Muscle of leg (tissue), 16 donors: ENCODE measurements at places on chromosomes 3 and 15. TPM values are rescaled to one million over a fixed set of nuclear protein-coding genes. Genes with fewer than 3 reads are reported as not detected.

- DNase-seq = no peak
These were observed 33.0 kb upstream of the PLSCR4 start for GRCh38 chr3:146283781-146284445.

The BUB1B gene
- 16.0 TPM for polyA plus RNA-seq

The SLC24A5 gene
- polyA plus RNA-seq = not detected

GRCh38 chr15:72411544-72411943, 13.4 kb downstream of the TMEM202 start:
- DNase-seq = no peak

GRCh38 chr3:167728176-167728575, 6.5 kb downstream of the PDCD10 start:
- DNase-seq = peak; percentile 19

GRCh38 chr3:134359121-134360010, 14.9 kb downstream of the AMOTL2 start:
- no peak for DNase-seq

GRCh38 chr15:100461049-100461448, 67.7 kb downstream of the CERS3 start:
- no peak for DNase-seq

- DNase-seq = no peak
These were observed 54.8 kb upstream of the FSIP1 start for GRCh38 chr15:39837454-39837853.

GRCh38 chr3:113274425-113275257, 63.3 kb downstream of the BOC start:
- DNase-seq = no peak

The GATA2 gene
- 4.5 TPM for polyA plus RNA-seq

- DNase-seq = no peak
These were observed 13.1 kb downstream of the TNK2 start for GRCh38 chr3:195895078-195895860.

- DNase-seq = no peak
These were observed 2.2 kb downstream of the TFRC start for GRCh38 chr3:196079682-196080081.

DNA sequence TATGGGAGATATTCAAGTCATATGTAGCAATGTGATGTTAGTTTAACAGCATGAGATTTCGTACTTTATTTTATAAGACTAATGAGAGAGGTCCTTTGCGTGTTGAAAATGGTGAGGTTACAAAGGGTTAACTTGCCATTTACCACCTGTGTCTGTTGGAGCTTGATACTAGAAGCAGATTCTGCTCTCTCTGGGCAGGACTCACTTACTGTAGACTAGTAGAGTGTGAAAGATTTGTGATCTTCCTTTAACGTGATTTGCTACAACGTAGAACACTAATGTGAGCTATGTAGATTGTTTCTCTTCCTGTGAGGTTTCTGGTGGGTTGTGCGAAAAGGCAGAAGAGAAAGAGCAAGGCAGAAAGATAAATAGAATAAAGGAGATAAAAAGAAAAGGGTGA, 1.1 kb downstream of the TP63 start:
- peak; percentile 14 for DNase-seq

DNA sequence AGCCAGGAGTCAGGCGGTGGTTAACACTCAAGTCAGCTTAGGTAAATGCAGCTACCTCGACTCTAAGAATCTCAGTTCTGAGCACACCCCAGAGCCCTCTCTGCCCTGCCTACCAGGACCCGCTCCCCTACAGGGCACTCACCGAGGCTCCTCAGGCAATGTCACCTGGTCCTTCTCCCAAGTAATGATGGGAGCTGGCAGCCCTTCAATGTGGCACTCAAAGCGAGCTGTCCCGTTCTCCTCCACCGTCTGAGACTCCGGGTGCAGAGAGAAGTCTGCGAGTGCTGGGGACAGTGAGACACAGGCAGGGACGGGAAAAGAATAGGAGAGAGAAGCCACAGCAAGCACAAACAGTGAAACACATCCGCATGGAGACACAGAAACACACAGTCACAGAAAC, 12.7 kb downstream of the IGDCC4 start:
- DNase-seq = no peak

DNA sequence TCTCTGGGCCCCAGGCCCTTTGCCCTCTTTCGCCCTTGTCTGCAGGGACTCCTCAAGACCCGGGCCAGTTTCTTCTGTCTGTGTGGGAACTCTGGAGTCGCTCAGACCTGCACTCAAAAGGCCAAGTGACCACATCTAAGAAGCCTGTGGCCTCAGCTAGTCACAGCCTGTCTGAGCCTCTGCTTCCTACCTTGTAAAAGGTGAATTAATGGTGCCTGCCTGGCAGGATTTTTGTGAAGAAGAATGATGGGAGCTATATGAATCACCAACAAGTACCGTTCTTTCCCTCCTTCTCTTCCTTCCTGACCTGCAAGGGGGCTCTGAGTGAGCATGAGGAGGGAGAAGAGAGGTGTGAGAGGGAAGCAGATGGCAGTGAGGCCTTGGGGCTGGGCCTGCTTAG, 7.5 kb downstream of the PLIN1 start:
- DNase-seq = no peak

DNA sequence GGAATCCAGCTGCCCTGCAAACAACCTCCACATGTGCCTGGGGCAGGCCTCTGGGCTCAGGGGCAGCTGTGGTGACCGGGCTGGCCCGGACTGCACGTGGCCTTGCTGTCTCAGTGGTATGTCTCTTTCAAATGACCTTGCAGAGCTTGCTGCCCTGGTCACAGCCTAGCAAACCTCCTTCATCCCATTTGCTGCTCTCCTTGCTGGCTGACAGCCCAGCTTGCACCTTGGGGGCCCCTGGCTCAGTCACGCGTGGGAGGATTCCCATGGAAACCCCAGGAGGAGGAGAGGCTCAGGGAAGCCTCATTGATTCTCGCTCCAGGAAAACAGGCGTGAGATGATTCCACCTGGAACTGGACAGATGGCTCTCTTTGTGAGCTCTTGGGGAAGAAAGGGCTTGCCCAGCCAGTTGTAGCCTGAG, 5.6 kb downstream of the SPSB4 start:
- peak; percentile 53 for DNase-seq

DNA sequence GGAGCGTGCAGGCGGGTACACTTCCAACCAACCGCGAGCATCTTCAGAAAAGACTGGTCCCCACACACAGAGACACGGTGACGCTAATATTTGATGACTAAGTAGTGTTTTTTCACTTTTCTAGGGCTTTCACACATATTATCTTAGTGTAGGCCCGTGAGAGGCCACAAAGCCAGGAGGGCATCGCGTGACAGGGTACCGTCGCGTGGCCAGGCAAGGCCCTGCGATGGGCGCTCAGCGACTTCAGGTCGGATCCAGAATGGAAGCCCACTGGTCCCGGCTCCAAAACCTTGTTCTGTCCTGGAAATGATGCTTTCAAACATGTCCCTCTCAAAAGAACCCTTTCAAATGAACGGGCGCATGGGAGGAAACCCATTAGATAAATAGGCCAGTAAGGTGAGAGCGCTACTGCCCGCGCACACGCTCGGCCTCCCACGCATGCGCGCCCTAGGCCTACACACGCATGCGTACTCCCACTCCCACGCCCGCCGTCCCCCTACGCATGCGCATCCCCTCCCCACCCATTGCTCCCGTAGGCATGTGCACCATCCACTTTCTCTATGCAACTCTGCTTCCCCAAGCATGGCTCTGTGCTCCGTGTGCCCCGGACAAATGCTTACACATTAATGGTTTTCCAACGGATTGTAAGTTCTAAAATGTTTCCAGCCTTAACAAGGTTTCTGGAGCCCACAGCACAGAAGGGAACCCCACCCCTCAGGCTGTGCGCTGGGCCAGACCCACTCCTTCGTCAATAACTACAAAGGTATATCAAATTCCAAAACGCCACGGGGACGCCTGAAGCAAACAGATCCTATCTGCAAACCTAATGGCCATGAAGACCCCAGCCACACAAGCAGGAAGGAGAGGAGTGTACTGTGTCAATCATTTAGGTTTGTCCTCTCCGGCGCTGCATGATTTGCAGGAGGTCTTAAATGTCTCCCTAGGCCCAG, 72.1 kb downstream of the OCA2 start:
- DNase-seq = no peak

- DNase-seq = no peak
These were observed 187.2 kb downstream of the GHSR start for GRCh38 chr3:172261054-172261453.

GRCh38 chr3:117217760-117218316, 508.3 kb downstream of the TUSC7 start:
- DNase-seq = no peak
